ENCODE measurements at places on chromosomes 6 and 20.

GRCh38 chr6:170052991-170053821 is 237.7 kb downstream of the DLL1 start:
- DNase-seq, result no peak

- DNase-seq, result no peak
Observed at GRCh38 chr6:45626087-45626891, 248.6 kb upstream of the SUPT3H start.

GRCh38 chr6:23218751-23219150 is 649.4 kb downstream of the HDGFL1 start:
- no peak for DNase-seq

GRCh38 chr6:154994836-154995253 is 270 bp upstream of the TIAM2 start:
- no peak for DNase-seq

- DNase-seq, result no peak
Observed at GRCh38 chr6:130132286-130132701, 90.5 kb downstream of the SAMD3 start.

DNA sequence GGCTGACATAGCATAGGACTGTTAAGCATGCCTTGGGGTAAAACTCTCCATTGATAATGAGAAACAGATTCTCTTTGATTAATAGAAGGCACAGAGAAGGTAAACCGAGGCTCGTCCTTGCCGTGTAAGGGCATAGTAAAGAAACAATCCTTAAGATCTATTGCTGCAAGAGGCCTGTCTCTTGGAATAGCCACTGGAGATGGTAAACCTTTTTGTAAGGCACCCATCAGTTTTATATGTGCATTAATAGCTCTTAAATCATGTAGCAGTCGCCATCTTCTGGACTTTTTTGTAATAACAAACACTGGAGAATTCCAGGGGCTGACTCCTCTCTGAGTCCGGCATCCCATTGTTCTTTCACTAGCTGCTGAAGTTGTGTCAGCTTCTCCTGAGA is 8.4 kb upstream of the ABHD12 start:
- peak; percentile 57 for DNase-seq

- DNase-seq, result no peak
Observed at GRCh38 chr20:15784020-15784419, 789.2 kb downstream of the KIF16B start.

- no peak for DNase-seq
Observed at GRCh38 chr6:17093686-17094085, 8.2 kb upstream of the STMND1 start.

- DNase-seq, result no peak
Observed at GRCh38 chr20:59577037-59577808, 27.1 kb upstream of the PHACTR3 start.

DNA sequence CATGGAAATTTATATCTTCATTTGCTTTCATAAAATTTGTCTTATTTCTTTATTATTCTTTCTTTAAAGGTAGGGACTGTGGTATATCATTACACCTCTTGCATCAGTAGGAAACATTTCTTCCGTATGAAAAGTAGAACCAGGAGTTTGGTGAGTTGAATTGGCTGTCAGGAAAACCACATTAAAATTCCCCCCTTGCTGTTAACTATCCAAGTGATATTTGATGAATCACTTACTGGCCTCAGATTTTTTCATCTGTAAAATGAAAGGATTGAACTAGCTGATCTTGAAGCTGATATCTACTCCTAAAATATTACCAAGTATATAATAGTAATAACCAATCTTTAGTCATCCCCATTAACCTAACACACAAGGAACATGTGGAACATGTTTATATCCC is 460.9 kb downstream of the GJA1 start:
- no peak for DNase-seq

- no peak for DNase-seq
Observed at GRCh38 chr20:48745330-48745729, 82.5 kb downstream of the PREX1 start.

DNA sequence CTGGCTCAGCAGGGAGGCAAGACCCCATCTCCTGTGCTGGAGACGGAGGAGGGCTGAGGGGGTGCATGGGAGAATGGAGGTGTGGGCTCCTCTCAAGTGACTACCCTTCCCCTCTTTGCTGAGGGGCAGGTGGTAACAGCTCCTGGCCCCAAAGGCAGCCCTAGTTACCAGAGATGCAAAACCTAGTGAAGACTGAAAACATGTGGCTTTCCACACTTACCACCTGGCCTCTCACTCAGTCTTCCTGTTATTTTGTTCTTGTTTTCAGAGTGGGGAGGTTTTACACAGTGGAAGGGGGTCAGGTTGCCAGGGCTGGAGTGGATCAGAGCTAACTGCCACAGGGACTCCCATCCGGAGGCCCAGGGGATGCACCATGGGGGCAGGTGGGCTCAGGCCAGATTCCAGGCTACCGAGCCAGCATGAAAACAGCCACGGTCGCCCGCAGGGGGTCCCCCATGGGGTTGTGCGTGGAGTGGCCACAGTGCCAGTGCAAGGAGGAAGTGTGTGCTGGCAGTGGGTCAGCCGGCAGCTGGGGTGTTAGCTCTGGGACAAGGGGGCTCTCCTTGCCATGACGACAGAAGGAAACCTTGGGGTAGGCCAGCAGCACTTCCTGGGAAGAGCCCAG is 21.1 kb downstream of the MYT1 start:
- no peak for DNase-seq

DNA sequence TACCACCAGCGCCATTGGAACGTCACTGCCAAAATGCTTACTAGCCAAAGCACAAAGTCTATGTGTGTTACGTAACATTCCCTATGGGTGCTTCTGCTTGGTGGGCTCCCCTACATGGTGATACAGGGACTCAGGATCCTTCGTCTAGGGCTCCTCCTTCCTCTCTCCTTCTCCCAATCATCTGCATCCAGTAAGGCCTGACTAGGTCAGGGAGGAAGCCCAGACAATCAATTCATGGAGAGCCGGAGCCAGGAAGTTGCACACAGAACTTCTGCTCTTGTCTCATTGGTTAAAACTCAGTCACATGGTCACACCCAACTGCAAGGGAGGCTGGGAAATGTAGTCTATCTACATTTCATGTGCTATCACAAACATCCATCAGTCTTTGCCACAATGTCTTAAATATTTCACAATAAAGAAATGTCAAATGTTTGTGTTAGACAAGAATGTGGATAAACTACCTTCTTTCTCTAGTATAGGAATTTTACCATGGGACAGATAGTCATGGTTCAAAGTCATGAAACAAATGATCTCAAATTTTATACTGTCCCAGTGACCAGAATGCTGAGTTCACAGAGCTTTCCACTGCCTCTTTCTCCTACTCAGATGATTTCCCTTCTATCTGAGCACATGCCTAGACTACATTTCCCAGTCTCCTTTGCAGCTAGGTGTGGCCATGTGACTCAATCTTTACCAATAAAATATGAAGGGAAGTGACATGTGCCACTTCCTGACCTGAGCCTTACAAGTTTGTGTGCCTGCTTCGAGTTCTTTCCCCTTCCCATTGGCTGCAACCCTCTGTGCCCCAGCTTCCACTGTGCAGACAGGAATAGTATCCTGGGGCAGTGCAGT is 9.3 kb upstream of the KCNK15 start:
- peak; percentile 61 for DNase-seq

- no peak for DNase-seq
Observed at GRCh38 chr6:43668151-43669028, 19.2 kb downstream of the MRPS18A start.

DNA sequence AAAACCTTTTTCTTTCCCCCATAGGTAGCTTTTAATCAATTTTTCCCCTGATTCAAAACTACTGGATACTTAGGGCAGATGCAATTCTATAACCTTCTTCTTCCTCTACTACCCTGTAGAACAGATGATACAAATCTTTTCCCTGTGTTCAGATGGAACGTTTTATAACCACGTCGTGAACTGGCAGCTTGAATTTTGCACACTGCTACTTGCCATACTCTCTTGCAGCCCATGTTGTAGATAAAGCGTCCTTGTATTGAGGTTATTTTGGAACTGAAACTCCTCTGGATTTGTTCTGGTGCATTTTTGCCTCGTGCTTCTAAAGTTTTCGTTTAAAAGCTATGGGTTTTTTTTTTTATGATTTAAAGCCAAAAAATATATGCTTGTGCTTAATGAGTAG is 440.2 kb downstream of the RFPL4B start:
- no peak for DNase-seq

DNA sequence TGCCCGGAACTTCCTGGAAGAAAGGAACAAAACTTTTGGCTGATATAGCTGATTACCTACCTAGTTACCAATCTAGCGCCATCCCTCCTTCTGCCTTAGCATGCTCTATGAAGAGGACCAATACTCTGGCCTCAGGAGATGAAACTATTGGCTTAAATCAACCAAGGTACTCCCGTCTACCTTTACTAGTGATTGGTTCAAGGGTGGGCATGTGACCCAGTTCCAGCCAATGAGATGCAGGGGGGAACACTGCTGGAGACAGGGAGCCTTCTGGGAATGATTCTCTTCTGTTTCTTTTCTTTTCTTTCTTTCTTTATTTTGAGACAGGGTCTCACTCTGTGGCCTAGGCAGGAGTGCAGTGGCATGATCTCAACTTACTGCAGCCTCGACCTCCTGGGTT is 72.6 kb upstream of the CCDC167 start:
- no peak for DNase-seq

DNA sequence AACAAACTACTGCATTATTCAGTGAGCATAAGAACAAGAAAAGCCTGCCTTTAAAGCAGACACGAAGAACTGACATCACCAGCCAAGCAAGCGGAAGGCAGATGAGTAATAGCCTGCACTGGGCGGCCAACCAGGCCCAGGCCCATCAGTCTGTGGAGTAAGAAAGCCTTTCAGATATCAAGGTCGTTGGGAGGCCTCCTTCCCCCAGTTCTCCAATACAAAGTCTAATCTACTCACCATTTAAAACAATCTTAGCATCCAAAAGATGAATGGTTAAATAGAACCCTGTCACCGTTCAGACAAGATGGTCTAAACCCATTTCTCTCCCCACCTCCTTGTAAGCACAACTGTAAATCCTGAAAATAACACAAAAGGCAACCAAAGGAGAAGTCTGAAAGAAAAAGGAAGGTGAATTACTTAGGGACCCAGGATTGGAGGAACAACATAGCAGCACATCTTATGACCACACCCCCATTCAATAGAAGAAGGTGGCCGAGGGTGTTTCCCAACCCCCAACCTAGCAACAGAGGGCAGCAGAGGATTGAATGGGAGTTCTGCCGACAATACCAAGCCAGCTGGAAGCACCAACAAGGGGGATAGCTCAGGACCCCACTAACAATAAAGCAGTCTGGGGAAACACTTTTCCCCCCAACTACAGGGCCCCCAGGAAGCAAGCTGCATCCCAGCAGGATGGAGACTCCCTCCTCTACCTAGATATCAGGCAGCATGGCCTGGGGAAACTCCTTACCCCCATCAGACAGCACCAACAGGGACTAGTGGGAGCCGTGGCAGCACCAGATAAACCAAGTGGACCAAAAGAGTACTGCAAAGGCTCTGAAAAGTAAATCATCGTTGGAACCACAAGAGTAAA is 67.9 kb downstream of the ZHX3 start:
- no peak for DNase-seq

DNA sequence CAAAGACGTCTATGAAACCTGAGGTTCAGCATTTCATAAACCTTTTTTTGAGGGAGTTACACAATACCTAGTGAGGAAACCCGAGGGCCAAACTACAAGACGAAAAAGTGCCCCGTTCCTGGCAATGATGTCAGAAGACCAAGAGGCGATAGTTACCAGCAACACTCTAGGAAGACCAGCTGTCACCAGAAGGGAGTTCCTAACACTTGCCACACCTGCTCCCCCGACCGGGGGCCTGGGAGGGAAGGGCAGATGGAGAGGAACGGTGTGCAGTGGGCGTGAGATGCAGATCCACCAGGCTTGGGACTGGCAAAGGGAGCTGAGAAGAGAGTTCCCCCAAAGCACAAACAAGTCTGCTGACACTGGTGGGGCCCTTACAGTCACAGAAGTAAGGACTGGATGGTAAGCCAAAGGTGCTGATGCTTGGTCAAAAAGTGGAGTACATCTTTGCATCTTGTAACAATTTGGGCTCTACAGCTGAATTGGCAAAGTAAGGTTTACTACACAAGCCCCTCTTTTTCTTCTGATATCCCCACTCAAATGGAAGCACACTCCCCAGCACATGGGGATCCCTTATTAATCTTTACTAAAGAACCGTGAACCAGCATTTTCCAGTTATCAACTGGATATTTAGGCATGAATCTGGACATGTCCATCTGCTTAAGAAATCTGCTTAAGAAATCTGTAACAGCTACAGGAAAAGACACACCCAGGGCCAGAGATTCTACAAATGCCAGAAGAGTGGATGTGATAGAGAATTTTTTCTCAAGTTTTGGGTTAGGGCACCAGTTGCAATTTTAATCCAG is 38.5 kb downstream of the PANK2 start:
- DNase-seq, result no peak

GRCh38 chr20:49684335-49684997 is 29.2 kb downstream of the B4GALT5 start:
- no peak for DNase-seq

- no peak for DNase-seq
Observed at GRCh38 chr6:165729307-165729936, 66.4 kb upstream of the PDE10A start.

GRCh38 chr20:31566658-31567379 is 38.3 kb upstream of the ID1 start:
- DNase-seq, result no peak
